ENCODE measurements at places on chromosomes 11 and 22.
A peak's percentile ranks its signal among the peaks of the same experiment; 100 is the strongest.

DNA sequence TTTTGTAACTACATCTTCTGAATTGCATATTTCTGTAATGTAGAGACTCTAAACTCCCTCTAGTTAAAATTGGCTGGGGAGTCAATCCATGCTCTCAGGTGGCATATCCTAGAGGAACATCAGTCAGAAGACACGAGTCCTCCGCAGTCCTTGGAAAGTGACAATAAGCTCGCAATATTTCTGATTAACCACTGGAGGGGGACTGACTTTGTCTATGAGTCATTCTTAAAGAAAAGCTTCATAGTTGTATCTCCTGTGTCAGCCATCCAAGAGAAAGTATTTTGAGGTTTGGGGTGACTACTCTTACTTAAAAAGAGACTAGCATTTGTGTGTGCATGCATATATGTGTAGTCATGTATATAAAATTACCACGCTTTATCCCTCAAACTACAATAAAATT is 60.2 kb downstream of the SLN start:
- DNase-seq: no peak

DNA sequence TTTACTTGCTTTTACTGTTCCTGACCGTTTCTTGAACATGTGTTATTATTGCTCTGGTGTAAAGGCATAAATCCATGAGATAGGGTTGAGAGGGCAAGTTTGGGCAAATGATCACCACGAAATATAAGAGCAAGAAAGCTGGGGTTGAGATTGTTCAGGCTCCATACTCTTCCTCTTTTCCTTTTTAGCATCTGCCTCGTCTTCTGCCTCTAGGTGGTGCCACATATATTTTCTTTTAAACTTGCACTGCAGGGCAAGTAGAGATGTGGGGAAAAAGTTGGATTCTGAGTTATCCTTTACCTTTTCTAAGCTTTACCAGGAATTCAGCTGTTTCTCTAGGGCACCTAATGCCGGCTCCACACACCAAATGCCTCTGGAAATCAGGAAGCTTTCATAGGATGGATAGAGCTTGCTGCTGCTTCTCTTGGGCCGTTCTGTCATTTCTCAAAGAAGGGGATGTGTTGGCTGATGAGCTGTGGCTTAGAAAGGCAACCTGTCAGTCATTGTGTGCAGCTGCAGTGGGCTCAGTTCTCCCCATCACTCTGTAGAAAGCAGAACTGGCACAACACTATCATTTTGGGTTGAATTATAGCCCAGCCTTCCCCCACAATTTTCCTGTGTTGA is 98.2 kb downstream of the LDLRAD3 start:
- DNase-seq: no peak

- DNase-seq: no peak
Observed at GRCh38 chr11:62925308-62925707, 4.1 kb upstream of the CHRM1 start.

GRCh38 chr11:15863411-15863810 is 492.9 kb downstream of the SOX6 start:
- no peak for DNase-seq

DNA sequence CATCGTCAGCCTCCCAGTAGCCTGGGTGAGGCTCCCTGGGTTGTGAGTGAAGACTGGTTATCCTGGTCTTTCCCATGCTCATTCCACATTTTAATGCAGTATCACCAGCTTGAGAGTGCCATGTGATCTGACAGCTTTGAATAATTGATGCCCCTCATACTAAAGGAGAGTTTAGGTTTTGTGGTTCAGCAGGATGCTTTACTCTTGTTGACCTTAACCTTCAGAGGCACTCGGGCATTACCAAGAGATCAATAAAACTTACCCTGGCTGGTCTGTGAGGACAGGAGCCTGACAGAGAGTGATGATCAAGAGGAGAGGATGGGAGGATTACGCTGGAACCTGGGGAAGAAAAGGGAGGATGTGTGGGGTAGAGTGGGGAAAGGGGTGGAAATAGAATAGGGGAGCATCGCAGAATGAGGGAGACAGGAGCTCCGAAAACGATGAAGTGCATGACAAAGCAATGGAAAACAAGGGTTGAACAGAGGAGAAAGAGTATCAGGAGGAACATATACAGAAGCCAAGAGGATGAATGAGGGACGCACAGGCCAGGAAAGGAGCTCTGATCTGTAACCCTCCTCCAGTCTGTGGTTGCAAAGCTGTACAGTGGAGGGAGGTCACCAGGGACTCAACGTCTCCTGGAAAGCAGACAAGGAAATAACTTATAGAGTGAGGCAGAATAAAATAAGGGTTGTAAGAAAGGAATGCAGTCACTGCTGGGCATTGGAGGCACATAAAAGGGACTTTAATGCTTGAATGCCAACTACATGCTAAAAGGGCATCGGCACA is 594.5 kb downstream of the NTM start:
- DNase-seq: no peak

- DNase-seq: no peak
Observed at GRCh38 chr11:34480314-34480713, 33.3 kb downstream of the ELF5 start.

DNA sequence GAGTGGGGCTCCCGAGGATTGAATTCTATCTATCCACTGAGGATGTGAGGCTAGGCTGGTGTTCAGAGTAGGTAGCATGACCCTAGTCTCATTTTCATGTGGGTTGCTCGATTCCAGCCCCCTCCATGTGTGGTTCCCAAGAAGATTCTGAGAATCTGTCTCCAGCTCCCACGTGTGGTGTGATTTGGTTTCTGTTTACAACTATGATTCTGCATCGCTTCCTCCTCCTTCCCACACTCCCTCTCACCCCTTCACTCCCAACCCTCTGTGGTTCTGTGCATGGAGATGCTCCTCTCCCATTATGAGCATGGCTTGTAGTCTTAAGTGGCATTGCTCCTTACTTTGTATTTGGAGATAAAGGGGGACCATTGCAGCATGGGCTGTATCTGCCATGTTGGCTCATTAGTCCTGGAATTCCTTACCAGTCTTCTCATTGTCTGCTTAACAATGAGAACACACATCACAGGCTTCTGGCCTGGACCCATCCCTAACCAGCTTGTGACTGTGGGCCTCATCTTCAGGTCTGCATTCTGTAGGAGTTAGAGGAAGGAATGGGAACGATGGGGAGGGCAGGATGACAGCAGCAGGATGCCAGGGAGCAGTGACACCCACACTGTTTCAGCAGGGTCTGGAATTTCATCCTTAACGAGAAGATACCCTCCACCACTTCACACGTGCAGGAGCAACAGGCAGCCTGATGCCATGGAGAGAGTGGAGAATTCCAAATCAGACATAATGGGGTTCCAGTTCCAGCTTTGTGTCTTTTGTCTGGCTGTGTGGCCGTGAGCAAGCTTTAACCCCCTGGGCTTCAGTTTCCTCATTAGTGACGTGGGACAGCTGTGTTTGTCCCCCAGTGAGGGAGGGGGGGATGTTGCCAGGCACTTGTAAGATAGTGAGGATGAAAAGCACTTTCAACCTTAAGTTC is 86.0 kb downstream of the CCDC81 start:
- DNase-seq: no peak

DNA sequence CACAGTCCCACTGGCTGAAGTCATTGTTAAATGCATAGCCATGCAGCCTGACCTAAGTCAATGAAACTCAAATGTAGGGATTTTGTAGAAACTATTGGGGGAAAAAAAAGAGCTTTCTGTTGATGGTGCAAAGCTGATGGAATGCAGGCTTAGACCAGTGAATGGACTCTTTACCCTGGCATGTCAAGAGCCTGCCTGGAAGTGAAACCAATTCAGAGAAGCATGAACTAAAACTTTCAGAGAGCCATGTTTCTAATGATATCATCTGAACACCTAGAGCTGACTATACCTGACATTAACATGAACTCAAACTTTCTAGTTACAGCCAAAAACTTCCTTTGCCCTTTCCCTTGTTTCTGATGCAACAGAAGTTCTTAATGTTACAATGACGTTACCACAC is 89.0 kb downstream of the APIP start:
- no peak for DNase-seq

DNA sequence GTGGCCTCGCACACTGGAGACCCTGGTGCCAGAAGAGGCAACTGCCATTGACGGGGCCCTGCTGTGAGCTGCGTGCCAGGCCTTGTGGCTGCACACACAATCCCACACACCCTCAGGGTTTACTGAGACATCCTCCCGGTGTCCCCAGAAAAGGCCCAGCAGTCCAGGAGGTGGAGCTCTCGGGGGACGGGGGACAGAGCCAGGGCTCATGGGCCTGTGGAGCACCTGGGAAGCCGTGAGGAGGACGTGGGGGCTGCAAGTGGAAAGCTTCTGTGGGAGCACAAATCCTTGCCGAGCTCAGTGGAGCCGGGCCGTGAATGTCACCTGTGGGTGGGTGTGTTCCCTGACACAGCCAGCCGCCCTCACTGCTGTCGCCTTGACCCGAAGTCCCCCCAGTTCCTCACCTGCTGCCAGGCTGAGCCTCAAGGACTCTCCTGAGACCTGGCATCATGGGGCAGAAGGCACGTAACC is 609.7 kb downstream of the TBC1D22A start:
- no peak for DNase-seq

DNA sequence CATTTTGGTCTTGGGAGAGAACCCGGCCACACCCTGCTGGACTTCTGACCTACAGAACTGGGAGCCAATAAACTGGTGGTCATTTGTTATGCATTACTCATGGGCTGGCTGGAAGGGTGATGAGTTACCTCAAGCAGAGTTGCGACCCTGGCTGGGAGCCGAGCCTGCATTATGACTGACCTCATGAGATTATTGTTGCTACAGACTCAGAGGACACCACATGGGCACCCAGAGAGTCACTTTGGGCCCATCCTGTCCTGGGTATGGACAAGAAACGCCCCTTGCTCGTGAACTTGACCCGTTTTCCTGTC is 531.7 kb downstream of the TBC1D22A start:
- no peak for DNase-seq

- peak; percentile 25 for DNase-seq
Observed at GRCh38 chr11:77072851-77073327, 6.1 kb downstream of the CAPN5 start.

DNA sequence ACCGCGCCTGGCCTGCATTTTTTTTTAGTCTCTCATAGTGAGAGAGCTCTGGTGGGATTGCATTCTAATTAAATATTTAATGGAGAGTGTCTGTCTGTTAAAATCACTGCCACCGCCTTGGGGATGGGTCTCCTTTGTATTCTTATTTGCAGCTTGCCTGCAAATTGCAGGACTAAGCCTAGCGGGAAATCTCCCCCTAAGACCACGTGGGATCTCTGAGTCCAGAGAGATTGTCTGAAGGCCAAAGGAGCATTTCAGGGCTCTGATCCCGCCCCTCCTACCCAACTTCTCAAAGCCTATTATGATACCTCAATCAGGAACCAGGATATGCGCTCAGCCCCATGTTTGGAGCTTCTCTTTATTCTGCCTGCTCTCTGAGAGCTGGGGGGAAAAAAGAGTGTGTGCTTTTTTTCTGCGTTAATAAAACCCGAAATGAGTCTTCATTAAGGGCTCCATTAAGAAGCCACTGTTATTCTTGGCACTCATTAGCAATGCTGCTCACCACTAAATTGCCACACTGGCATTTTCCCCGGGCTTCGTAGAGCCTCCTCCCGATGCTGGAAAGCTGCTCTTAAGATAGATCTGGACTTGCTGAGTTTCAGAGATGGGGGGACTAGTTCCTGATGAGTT is 92.9 kb upstream of the THY1 start:
- no peak for DNase-seq

DNA sequence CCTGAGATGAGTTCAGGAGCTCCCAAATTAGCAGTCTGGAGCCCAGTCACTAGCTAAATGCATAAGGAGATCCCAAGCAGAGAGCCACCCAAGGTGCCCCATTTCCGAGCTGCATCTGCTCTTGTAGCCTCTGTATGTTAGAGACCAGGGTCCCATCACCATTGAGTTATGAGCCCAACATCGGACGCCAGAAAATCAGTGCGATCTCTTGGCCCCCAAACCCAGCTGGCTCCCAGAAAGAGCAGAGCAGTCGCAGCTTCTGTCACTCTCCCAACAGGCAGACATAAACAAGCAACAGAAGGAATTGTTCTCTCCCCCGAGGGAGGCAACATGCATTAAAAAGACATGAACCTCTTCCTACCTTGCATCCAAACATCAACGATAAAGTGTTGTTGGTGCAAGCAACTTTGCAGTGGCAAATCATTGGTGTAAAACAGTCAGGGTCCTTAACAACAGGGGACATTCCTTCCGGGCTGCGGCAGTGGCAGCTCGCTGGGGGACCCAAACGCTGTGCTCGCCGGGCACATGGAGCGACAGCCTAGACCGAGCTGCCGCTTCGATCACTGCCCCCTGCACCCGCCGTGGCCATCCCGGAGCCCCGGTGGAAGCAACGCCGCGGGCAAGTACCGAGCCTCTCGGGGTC is 907.1 kb downstream of the DLG2 start:
- no peak for DNase-seq

DNA sequence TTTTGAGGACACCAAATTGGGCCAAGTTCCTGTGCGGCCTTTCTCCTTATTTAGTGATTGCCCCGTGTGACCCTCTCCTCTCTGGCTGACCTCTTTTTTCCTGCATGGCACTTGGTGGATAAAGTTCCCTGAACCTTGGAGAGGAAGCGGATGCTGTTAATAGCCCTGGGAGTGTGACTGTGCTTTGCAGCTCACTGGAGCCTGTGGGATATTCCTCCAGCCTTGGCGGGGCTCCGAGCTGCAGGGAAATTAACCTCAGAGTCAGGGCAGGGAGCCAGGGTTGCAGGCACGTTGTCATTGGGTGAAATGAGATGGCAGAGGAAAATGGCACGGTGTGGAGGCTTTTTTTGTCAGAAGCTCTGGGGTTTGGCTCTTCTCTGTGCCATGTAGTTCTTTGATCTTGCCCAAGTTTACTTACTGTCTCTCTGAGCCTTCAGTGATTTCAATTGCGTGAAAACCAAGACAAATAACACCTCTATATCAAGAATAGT is 965 bp downstream of the OR9Q1 start:
- no peak for DNase-seq

DNA sequence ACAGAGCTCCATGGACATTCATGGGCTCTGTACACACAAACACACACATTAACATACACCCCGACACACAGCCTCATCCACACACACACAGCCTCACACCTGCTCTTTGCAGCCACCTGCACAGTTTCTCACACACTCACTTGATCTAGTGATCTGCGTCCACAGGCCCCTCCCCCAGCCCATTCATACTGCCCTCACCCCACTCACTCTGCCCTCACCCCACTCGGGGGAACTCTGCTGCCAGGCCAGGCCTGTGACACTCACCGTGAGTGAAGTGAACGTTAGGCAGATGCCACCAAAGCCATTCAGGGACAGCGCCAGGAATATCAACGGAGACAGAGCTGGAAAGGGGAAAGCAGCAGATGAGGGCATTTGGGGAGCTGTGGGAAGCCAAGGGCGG is 15.0 kb downstream of the SLC43A1 start:
- DNase-seq: no peak

- DNase-seq: peak; percentile 63
Observed at GRCh38 chr11:66429983-66430602, 8.6 kb downstream of the MRPL11 start.

DNA sequence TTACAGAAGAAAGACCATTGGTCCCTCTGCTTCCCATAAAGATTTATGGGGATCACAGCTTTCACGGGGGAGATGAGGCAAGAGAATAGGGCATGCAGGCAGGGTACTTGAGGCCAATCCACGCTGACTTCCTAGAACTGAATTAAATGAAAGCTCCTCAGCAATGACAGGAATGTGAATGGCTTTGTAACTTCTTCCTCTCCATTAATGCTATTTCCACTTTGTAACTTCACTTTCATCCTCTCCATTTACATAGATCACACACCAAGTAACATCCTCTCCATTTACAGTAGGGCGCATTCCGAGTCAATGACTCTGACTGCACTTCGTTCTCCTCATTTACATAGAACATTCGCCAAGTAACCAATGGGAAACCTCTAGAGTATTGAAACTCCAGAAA is 89.8 kb downstream of the PIWIL4 start:
- no peak for DNase-seq
